ENCODE measurements at places on chromosomes 2 and 18.

DNA sequence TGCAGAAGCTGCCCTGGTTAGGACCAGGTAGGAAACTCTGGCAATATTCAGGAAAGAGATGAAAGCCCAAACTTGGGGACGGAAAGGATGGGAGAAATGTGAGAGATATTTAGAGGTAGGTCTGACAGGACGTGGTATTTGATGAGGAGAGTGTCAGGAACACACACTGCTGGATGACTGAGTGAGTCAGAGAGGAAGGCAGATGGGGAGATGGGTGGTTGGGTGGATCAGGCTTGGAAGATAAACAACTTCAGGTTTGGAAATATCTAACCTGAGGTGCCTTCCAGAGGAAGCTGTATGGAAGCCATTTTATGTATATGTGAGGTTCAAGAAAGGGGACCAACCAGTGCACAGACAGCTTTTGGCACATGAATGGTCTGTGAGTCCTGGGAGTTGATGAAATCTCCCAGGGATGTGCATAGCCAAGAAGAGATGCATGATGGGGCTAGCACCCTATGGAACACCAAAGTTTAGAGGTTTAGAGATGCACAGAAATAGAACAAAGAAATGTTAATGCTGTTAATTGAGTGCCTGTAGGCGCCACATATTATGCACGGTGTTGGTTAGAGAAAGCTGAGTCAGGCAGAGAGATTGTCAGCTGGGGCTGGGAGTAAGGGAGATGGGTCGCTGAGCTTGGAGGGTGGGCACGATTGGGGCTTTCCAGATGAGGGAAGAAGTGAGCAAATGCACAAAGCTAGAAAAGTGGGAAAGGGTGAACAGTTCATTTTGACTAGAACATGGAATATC is 101.0 kb downstream of the VIT start:
- no peak for DNase-seq

DNA sequence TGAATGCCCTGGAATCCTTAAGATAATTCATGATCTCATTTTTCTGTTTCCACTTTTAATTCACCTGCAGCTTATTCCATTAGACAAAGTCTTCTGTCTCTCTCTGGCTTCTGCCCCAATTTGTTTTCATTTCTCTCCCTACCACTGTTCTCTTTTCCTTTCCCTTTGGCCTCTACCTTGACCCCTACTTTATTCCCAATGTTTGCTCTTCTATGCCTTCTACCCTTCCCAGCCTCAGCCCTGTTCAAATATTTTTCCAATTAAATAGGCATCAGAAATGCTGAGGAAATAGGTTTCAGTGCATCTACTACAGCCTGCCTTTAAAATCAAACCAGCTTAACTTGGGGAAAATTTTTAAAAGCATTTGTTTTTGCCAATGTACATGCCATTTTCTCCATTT is 443.7 kb upstream of the CWC22 start:
- DNase-seq = no peak

DNA sequence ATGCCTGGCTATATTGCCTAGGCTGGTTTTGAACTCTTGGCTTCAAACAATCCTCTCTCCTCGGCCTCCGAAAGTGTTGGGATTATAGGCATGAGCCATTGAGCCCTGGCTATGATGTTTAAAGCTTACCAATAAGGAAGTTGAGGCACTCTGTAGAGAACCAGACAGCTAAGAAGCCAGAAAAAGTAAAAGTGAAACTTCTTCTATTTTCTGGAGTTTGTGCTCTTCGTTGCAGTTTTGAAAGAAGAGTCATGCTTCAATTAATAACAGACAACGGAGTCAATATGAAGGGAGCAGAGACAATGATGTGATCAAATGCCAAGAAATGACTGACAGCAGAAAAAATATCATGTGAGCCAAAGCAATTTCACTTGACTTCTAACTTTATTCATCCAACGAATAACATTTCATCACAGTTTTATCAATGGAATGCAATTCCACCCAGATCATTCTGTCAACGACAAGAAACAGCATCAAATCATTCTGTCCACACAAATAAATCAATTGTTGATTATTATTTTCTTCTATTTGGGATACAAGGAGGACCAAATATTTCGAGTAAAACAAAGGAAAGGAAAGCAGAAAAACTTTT is 175.5 kb upstream of the CELF4 start:
- no peak for DNase-seq

DNA sequence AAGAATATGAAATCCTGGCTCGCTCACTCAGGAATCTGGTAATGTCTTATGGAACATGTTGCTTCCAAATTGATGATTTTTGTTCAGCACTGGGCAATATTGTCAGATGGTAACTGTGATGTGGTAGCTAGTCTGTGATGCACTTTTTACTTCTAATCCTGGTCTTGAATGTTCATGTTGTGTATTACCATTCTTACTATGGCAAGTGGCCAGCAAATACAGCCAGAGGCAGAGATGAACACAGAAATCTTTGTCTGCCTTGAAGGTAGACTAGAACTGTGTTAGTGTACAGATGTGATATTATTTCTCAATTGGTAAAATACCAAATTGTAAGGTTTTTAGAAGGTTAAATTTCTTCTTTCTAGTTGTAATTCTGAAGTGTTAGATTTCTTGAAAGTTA is 83.3 kb downstream of the UBE2E3 start:
- no peak for DNase-seq

DNA sequence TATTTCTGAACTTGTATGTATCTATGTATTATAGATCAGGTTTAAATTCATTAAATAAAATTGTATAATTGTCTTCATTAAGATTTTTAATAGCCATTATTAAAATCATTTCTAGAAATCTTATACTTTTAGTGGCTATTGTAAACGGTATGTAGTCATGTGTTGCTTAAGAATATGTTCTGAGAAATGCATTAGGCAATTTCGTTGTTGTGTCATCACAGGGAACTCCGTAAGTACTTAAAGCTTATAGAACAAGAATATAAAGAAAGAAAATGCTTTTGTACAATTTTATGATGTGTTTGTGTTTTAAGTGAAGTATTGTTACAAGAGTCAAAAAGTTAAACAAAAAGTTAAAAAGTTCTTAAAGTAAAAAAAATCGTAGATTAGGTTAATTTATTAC is 765.8 kb downstream of the METTL4 start:
- DNase-seq = no peak
